Cardiac muscle cell (in vitro differentiated cells and primary cell): ENCODE measurements at places on chromosomes 4 and X. TPM values are rescaled to one million over a fixed set of nuclear protein-coding genes. Genes with fewer than 3 reads are reported as not detected.

DNA sequence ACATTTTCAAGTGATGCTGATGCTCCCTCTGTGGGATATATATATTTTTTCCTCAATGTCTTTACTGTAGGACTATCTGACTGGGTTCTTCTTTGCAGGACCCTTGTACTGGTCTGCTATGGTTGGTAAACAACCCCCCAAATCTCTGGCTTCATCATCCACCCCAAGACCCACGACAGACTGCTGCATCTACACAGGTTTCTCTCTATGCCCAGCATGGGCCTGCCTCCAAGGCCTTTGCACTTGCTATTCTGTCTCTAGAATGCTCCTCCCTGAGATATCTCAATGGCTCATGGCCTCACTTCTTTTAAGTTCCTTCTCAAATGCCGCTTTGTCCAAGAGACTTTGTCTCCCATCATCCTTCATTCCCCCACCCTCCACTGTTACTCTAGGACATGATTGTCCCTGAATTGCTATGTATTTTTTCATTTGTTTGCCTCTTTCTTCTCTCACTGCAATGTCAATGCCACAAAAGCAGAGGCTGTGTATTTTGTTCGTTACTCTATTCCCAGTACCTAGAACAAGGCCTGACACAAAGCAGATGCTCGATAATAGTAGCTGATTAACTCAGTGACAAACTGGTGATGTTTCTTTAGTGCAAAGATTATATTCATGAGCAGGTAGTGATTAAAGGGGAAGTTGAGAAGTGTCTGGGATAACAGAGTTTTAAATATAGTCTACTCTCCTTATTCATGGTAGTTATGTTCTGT, 6.6 kb downstream of the EVC start:
- no peak for DNase-seq

- no peak for DNase-seq
These were observed 575 bp downstream of the MAP7D2 start for GRCh38 chrX:20116087-20116576.

GRCh38 chrX:124358800-124359383, 12.5 kb downstream of the SH2D1A start:
- no peak for DNase-seq

Gene TMPRSS11A
- total RNA-seq = not detected in 2 replicates
